ENCODE measurements at places on chromosomes 2 and 18. TPM values are rescaled to one million over a fixed set of nuclear protein-coding genes. Genes with fewer than 3 reads are reported as not detected.

GPR35 gene
- 21.3 TPM for total RNA-seq

EML6 gene
- total RNA-seq: 9.7 TPM

KIAA2012 gene
- 0.37 TPM for total RNA-seq

ARHGAP15 gene
- not detected for total RNA-seq

DNA sequence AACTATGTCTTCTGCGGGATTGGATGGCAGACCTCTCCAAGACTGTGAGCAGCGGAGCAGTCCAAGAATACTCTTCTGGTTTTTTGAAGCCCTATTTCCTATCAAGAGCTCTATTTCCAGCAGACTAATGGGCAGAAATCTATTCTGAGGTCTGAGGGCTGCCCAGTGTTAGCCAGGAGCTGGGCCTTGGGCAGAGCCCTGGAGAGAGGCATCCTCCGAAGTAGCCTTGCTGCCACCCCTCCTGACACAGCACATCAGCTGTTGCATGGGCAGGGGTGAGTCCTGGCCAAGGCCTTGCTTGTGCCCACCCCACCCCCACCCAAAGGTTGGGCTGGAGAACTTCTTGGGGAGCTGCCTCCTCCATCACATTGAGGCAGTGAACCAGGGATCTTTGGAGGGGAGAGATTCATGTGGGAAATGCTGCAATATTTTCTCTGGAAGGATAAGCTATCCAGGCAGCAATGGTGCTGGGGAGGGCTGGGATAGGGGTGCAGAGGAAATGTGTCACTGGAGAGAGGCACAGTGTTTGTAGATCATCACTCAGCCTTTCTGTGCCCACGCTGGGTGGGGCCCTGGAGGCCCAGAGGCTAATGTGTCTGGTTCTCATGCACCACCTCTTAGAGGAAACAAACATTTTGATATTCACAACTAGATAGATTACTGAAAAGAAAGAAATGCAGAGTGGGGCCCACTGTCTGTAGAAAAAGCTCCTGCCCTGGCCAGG lies 104.7 kb downstream of the VSNL1 start:
- DNase-seq: no peak

DNA sequence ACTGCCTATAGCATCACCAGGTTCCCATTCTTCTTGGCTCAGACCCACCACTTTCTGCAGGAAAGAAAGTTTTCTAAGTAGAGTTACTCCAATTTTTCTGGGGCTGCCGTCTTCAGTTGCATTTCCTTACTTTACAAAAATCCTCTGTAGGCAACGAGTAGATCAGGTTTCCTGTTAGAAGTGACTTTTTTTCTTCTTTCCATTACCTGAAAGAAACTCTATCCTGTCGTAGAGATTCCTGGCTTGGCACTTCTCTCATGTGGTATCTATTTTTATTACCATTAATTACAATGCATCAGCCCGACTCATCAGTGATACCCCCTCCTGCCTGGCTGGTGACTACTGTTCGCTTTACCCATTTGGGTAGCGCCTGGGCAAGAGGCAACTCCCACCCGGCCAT lies 5.6 kb upstream of the SIX2 start:
- no peak for DNase-seq

GRCh38 chr2:48070415-48070814 lies 164.1 kb upstream of the FBXO11 start:
- DNase-seq: no peak

GRCh38 chr2:59665021-59665420 lies 888.4 kb downstream of the BCL11A start:
- no peak for DNase-seq

GRCh38 chr2:109255654-109256053 lies 126.6 kb downstream of the SH3RF3 start:
- no peak for DNase-seq

DNA sequence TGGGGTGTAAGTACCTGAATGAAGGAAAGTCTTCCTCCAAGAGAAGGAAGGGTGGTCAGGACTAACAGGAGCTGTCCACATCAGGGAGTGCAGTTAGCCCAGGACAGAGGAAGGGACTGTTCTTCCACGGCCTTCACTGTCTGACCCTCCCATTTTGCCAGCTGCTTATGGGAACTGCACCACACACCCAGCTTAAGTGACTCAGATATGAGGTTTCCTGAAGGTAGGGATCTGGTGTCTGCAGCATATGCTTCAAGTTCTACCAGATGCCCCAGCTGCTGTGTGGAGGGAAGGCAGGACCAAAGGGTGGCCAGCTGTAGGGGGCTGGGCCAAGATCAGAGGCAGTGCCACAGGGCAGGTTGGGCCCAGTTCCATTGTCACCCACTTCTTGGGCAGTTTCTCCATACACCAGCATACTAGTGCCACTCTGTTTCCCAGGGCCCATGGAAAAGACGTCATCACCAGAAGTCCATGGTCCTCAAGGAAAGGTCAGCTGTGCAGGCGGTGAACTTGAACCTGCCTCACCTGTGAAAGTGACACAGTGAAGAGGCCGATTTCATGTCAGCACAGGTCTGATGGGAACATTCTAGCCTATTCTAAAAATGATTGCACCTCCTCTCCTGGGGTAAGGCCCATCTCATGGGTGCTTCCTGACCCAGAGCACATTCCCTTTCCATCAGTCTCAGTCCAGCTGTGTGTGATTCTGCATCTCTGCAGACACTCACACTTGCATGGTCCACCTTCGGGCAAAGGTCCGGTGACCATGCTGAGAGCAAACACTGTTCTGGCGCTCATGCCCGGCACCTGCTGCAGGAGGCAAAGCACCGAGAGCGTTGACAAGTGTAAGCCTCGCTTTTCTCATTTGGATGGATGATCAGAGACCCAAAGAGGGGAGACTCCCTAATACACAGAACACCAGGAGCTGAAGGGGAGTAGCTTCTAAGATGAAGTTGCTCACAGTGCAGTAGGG lies 68.0 kb downstream of the ACAA2 start:
- no peak for DNase-seq

- DNase-seq: no peak
Measured at GRCh38 chr2:100924122-100924519, 78.0 kb upstream of the RPL31 start.

DNA sequence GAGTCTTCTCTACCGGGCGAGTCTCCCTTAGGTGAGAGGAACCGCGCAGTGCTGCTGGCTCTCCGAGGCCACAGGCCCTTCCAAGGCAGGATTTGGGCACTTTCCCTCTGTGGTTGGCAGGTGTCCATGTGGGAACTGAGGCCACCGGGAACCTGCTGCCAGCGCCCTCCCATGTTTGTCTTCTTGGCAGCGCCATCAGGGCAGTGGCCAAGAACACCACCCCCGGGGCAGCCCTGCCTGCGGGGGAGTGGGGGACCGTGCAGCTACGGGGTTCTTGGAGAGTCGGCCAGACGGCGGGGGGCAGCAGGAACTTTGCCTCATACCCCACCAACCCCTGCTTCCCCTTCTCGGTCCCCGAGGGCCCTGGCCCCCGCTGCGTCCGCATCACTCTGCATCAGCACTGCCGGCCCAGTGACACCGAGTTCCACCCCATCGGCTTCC lies 10.0 kb downstream of the CAPN10 start:
- DNase-seq: no peak

DNA sequence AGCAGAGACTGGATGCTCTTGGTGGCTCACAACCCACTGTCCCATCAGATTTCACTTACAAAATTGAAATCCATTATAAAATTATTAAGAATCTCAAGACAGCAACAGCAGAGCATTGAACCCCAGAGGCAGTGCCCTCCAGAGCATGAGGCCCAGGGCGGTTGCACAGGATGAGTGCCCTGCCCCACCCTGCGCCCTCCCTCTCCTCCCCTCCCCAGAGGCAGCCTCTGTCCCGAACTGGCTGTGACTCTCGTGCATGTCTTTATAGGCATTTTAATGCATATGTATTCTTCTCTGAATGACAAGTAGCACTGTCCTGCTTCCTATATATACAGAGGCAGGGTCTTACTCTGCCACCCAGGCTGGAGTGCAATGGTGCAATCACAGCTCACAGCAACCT lies 10.4 kb downstream of the MFSD2B start:
- DNase-seq: no peak

Data from Caco-2 (cell line).